ENCODE measurements at places on chromosomes 3 and 15.

- DNase-seq = no peak
These were observed 4.6 kb downstream of the SENP5 start for GRCh38 chr3:196872316-196872715.

- DNase-seq = no peak
These were observed 32.1 kb upstream of the TNFAIP8L3 start for GRCh38 chr15:51126842-51127241.

- DNase-seq = no peak
These were observed 15.4 kb downstream of the CRTC3 start for GRCh38 chr15:90545095-90545494.

- DNase-seq = no peak
These were observed 157.7 kb upstream of the BCL6 start for GRCh38 chr3:187902936-187903335.

- no peak for DNase-seq
These were observed 549.5 kb upstream of the GOLIM4 start for GRCh38 chr3:168645180-168645579.

GRCh38 chr3:186220911-186221645, 112.2 kb upstream of the ETV5 start:
- DNase-seq = no peak

DNA sequence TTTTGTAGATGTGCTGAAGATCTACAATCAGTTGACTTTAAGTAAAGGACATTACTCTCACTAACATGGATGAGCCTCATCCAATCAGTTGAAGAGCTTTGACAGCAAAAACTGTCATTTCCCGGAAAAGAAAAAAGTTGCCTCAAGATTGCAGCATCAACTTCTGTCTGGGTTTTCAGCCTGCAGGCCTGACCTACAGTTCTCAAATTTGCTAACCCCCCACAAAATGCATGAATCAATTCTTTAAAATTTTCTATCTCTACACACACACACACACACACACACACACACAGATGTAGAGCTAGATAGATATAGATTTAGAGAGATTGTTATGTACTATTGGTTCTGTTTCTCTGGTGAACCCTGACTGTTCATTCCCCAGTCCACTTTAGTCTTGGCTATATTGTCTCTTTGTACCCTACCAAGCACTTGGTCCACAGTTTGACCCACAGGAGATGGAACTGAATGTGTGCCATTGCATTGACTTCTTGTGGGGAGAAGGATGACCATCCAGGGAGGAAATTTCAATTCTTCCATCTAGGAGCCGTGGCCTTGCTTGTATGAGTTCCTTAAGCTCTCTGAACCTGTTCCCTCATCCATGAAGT, 228.3 kb downstream of the CLSTN2 start:
- DNase-seq = no peak

DNA sequence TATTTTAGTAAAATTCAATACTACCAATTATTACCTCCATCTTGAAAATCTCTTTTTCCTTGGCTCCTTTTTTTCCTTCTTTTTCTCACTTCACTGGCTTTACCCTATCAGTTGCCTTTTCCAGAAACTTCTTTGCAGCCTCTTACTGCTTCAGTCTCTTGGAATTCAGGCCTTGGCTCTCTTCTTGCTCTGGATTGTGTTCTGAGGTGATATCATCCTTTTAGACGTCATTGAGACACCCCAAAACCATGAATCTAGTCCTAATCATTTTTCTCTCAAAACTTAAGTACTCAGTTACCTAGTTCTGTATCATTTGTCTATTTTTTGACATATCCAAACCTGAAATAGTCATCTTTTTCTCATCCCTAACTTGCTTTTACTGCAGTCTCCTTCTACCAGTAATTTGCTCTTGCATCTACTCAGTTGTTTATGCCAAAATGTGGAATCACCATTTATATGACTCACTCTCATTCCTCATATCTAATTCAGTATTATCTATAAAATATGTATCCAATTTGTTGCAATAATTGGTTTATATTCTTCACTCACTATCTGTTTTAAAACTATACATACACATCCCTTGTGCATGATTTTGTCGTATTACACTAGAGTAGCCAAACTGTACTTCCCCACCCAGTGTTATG, 703.2 kb upstream of the CCDC54 start:
- no peak for DNase-seq

DNA sequence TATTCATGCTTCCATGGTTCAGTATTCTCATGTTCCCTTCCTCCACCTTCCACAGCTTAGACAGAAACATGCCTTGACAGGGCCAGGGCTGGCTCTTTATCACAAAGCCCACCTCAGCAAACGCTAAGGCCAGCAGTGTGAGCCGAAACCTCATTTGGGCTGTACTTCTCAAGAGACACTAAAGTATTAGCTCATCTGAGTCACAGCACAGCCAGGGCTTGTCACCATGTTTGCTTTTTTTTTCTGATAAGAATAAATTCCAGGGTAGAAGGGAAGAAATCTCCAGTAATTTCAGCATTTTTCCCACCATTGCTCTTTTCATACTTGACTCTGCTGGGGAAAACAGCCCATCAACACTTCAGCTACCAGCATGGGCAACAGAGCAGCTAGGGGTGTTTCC, 95.4 kb downstream of the MYLK start:
- DNase-seq = no peak

- DNase-seq = no peak
These were observed 87.3 kb downstream of the SMAD6 start for GRCh38 chr15:66789029-66790025.

DNA sequence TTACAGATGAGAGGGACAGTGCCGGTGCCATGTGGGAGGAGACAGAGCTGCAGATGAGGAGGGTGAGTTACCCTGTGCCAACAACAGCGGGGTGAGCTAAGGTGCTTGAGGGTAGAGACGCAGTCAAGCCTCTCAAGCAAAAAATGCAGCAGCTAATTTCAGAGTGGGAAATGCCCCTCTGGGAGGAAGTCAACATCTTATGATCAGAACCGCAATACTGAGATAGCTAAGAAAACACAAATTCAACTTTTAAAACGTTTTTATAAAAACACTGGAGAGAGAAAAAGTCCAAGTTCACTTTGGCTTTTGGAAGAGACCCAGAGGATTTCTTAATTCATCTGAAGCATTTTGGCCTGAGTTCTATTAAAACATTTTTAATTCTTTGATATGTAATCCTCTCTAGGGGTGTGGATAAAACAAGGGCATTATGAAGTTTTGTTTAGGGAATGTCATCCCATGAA, 319.2 kb downstream of the SLC9A9 start:
- DNase-seq = no peak

DNA sequence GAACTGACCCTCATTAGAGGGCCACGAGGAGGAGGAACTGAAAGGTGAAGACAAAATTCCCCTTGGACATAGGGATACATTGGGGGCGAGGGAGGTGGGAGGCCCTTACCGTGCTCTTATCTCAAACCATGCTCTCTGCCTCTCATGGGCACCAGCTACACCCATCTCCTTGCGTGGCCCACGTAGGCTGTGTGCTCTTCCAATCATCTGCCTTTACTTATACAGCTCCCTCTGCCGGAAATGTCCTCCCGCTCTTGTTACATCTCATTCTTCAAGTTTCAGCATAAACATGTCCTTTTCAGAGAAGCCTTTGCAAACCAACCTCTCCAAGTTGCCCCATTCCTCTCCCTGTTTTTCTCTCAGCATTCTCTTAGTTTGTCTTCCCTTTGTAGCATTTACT, 307.8 kb upstream of the PROK2 start:
- DNase-seq = no peak

DNA sequence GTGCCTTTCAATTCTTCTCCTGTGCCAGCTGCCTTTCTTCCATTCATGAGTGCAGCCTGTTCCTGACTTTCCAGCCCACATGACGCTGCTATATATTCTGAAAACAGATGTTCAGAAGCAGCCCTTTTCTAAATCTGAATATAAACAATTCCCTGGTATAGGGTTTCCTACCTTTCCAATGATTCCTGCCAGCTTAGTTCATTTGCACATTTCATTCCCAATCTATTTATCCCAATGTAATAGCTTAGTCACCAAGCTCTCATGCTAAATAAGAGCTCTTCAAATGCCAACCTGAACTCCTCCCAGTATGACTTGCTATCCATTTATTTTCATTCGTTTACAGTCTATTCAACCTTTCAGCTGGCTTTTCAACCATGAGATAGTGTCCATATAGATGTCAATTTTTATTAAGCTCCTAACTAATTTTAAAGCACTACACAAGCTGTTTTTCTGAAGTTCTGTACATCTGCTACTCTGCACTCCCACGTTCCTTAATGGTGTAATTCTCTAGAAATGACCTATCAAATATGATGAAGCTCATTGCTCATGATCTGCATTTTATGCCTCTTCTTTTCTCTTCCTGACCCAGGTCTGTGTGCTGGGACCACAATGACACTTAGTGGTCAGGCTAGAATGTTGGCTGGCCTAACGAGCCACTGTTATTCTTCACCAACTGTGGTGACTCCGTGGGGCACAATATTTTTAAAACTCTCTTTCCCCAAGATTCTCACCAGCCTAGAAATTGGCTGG, 605.0 kb upstream of the TBL1XR1 start:
- DNase-seq = no peak

DNA sequence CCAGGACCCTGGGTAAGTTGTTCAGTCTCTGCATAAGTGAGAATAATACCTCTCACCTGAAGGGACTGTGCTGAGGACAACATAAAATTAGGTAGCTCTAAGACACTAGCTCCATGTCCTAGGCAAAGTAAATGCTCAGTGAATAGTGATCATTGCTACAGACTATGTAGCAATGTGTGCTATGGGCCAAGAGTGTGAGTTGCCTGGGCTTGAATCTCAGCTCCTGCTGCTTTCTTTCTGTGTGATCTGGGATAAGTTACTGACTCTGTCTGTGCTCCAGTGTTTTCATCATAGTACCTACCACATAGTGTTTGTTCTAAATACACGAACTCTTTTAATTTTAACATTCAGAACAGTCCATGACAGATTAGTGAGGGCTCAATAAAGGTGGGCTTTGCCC, 81.1 kb upstream of the MFGE8 start:
- no peak for DNase-seq

DNA sequence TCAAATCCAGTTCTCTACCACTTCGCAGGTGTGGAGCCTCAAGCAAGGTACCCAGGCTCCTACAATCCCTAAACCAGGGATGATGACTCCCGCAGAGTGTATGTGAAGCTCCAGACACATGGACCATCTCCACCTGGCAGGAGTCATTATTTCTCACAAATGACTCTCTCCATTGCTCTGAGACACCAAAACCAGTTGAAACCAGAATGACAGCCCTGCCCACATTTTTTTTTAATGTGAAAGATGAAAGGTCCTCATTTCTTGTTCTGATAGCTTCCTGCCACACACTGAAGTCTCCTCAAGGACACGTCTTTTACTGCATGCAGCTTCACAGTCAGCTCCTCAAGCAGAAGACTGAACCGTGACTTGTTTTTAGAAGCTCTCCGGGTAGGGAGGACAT, 61.4 kb upstream of the ZBTB38 start:
- no peak for DNase-seq

GRCh38 chr3:10583798-10584708, 78.7 kb upstream of the ATP2B2 start:
- DNase-seq = no peak

DNA sequence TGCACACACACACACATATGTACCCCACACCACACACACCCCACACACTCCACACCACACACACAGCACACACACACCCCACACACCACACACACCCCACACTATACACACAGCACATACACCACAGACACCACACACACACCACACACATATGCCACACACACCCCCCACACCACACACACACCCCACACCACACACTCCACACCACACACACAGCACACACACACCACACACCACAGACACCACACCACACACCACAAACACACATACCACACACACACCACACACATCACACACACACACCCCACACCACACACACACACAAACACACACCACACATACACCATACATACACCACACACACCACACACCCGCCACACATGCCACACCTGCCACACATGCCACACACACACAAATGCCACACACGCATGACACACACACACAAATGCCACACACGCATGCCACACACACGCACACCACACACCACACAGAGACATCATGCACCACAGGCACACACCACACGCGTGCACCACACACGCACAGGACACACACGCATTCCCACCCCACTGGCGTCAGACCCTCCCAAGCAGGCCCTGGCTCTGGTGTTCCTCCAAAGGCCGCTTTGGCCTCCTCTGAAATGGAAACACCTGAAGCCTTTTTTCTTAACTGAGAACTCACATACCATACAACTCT, 15.7 kb downstream of the CHST13 start:
- no peak for DNase-seq

- no peak for DNase-seq
These were observed 204.8 kb downstream of the RSRC1 start for GRCh38 chr3:158314426-158315357.

DNA sequence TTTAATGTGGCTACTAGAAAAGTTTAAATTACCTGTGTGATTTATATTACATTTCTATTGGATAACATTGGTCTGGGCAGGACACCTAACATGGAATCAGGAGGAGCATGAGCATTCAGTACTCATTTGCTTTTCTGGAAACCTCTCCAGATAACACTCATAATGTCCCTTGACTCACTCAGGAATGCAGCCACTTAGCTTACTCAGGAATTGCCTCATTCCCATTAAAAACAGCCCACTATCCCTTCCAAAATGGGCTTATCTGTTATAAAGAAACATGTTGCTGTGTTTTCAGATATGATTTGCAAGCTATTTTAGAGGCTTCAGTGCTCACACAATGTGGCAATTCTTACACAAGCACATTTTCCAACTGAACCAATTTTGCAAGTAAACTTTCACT, 17.1 kb downstream of the GBE1 start:
- no peak for DNase-seq

- no peak for DNase-seq
These were observed 4.8 kb upstream of the MECOM start for GRCh38 chr3:169668072-169668956.

GRCh38 chr3:127151992-127152650, 40.8 kb upstream of the PRR23E start:
- DNase-seq = no peak

DNA sequence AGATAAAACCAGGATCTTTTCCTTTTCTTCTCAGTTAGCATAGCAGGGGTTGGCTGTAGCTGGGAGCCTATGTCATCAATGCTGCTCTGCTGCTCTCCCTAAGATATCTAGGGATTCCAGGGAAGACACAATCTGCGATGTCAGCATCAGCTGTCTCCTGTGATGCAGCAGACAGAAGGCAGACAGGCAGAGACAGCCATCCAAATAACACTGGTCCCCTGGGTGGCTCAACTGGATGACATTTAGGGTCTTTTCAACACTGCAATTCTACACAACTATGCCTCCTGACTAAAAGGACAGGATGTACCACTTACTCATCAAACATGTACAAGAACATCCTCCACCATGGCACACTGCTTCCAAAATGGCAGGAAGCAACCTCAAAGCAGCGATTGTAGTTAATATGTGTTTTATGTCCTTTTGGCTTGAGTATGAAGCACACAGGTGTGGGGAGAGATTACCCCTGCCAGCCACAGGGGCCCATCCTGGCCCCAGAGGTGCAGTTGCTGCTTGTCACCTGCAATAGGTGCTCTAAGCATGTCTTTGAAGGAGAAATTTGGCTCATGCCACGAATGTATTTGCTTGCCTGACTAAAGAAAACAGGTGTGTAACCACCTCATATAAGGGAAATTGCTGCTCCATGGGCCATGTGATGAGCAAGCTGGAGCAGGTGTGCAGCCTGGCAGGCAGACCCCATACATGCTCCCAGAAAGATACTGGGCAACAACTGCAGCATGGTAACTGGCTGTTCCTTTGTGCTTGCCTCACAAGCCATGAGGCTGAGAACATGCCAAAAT, 357.8 kb downstream of the VPS13C start:
- DNase-seq = peak; percentile 64
